ENCODE measurements at places on chromosomes 2 and 18. TPM values are rescaled to one million over a fixed set of nuclear protein-coding genes. Genes with fewer than 3 reads are reported as not detected.

DNA sequence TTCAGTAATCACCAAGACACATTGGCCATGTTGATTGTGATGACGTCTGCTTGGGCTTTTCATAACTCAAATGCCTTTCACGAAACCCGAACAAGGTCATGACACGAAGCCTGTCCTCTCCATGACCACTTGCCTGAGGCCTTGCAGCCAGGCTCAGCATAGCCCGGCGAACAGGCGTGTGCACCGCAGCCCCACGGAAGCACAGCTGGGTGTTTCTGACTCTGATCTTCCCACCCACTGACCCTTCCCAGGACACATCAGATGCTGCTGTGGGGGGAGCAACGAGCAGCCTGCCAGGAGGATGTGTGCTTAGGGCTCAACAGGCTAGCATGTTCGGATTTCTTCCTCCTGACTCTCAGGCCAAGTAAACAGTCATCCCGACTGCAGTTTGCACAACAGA lies 369.4 kb upstream of the SALL3 start:
- DNase-seq: no peak

DNA sequence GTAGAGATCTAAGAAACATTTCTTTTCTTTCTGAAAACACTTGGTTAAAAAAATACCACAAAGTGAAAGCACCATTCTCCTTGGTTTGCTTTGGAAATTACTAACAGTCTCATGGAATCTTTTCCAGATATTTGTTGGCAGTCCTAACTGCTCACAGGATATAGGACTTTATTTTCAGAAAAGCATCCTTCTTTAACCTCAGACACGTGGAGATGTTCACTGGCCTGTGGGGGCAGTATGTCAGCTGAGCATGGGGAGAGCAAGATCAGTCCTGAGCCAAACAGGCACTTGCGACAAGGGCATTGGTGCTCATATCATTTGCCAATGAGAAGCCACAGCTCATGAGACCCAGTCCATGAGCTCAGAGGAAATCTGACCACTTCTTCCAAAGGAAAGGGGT lies 371.9 kb downstream of the NBAS start:
- no peak for DNase-seq

- no peak for DNase-seq
Observed at GRCh38 chr2:23555944-23556343, 171.0 kb downstream of the KLHL29 start.

GRCh38 chr18:68694316-68694715 lies 20.6 kb downstream of the TMX3 start:
- peak; percentile 9 for DNase-seq

NT5C1B gene
- not detected for polyA plus RNA-seq

DNA sequence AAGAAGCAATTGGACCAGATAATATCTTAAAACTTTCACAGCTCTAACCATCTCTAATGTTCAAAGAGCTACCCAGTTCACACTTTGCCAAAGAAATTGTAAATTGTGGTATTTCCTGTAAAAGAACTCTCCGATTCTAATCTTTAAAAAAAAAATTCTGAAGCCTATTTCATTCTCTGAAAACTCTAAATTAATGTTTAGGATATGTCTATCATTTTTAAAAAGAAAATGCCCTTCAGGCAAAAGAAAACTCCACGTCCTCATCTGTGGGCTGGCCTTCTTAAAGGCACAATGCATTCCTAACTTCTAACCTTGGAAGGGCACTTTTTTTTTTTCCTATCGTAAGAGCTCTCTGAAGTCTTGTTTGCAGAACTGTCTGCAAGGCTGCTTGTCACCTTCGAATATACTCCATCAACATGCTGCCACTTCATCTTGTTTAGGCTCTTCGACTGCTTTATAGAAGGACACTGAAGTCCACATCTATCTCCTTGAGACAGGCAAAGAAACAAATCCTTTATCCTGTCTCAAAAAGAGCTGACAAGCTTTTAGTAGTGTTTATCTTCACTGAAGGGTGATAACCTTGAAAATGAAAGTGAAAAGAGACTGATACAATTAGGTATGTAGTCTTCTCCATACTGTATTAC lies 124.3 kb upstream of the SLC39A10 start:
- peak; percentile 14 for DNase-seq

DNA sequence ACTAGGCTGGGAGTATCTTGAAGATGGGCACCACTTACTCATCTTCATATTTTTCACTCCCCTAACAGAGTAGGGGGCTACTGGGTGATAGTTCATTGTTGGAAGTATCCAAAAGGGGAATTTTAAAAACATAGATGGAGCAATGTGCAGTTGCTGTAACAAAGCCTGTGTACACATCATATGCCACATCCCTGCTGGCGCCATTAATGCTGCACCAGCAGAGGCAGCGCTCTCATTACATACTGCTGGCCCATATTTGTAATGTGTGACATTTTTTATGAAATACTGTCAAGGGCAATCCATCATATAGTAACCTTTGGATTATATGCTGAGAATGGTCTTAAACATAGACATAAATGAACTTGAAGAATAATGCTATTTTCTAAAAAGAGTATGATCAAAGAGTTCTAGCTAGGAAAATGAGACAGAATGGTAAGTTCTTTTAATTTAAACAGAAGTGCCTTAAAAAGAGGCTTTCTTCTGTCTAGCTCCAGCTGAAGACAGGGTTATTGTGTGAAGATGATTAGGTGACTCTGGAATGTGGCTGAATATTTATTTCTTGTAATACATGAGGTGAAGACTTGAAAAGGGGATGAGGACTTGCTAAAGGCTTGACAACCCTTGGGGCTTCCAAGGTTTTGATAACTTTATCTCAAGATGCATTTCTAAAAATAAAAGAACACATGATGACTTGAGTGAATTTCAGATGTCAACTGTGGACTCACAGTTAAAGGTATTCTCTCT lies 2.4 kb upstream of the TMEM178A start:
- DNase-seq: no peak

OR6B2 gene
- not detected for polyA plus RNA-seq

CD226 gene
- 0.12 TPM for polyA plus RNA-seq

REG1B gene
- polyA plus RNA-seq: not detected

- no peak for DNase-seq
Observed at GRCh38 chr2:9364791-9365497, 58.4 kb downstream of the ITGB1BP1 start.

- no peak for DNase-seq
Observed at GRCh38 chr2:147236601-147237000, 608.2 kb upstream of the ACVR2A start.

STAT4 gene
- 2.0 TPM for polyA plus RNA-seq

DNA sequence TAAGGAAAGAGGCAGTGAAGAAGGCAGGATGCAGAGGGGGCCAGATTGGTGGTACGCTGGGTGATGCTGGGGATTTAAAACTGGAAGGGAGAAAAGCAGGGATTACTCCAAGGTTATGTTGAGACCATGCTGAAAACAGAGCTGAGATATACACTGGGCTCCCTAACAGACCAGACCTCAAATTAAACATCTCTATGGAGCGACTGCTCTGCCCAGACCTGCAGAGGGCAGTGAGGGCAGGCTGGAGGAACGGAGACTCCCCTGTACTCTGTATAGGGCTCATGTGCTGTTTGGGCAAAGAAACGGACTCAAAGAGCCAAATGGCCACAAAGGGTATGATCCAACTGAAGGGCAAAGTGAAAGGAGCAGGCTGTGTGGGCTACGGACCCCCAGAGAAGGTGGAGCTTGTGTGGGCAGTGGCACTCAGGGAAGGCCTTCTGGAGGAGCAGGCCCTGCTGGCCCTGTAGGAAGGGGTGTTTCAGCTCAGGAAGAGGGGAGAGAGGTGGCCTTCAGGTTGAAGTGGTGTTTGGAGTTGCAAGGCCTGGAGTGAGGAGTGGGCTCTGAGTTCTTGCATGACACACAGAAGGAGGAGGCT lies 4.8 kb upstream of the CELF4 start:
- no peak for DNase-seq

DNA sequence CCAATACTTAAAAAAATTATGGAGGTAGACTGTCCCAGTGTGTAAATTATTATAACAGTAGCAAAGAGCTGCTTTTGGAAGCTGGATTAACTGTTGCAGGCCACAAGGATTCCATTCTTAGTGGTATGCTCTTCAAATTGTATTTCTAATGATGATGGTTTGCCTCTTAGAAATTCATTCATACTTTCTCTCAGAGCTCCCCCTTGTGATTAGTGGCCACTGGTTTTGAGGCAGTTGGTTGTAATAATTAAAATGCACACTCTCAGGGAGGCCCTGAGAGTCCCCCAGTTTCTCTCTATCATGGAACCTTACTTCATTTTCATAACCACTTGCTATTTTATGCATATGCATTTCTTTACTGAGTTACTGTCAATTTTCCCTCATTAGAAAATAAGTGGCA lies 122.5 kb downstream of the PLA2R1 start:
- DNase-seq: no peak

DNA sequence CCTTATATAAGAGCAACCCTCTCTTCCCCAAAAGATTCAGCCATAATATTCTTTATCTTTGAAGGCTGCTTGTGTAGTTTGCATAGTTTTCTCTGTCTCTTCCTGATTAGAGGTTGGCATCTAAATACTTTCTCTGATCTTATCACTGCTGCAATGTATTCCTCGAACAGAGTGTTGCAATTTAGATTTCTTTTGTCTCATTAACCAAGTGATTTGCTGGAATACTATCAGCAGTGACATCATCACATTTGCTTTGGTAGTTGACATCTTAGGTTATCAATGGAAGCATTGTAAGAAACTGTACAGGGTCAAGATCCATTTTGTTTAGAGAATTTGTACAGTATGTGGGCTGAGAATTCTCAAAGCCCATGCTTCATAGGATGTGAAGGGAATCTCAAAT lies 72.0 kb upstream of the NEUROD1 start:
- no peak for DNase-seq

DNA sequence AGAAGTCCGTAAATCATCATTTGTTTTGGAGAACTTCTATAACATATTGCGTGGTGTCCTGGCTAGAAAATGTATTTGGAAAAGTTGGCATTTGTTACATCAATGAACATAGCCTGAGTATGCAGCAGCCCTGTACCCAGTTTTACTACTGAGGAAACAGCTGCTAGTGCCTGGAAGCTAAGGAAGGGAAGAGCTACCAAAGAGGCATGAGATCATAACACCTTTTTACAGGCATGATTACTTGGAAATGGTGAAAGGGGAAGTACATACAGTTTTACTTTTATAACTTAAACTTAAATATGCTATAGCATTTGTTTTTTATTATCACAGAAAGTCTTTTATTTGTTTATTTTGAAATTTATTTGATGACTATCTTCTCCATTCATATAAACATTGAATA lies 128.4 kb upstream of the MC4R start:
- no peak for DNase-seq

PMAIP1 gene
- polyA plus RNA-seq: 7.5 TPM

EFEMP1 gene
- 32.1 TPM for polyA plus RNA-seq

FAM237A gene
- polyA plus RNA-seq: not detected

DNA sequence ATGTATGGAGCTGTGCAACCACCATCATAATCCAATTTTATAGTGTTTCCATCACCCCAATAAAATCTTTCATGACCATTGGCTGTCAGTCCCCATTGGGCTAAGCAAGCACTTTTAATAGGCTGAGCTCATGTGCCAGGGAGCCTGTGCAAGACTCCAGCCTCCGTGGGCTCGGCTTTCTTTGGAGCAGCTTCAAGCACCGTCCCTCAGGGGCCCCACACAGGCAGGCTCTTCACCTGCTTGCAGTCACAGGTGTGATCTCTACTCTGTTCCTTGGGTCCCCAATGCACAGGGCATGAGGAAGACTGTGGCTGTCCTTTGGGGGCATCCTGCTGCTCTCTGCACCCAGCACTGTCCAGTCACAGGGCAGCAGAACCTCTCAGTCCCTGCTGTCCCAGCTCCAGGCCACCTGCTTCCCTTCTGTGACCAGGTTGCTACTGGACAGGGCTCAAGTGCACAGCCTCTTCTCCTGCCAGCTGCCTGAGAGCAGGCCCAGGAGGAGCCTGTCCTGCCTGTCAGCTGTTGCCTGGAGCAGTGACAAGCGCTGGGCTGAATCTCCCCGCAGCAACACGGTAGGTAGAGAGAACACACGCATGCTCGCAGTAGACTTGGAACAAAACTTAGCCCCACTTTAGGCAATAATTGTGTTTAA lies 40.7 kb upstream of the TMEM131 start:
- no peak for DNase-seq

DNA sequence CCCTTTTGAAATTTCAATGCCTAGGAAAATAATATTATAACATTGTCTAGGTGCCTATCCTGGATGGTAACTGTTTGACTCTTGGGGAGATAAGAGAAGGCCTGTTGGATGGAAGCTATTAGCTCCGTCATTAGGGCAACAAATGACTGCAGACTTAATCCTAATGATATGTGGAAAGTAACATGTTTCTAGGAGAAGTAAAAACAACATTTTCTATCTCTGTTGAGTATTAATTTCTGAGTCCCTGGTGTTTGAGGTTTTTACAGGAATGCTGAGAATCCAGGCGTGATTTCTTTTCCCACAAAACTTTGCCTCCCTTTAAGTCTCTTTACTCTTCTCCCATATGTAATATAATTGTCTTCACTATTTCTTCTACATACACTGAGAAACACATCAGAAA lies 159.1 kb downstream of the GALNT1 start:
- no peak for DNase-seq

GRCh38 chr18:7735196-7735595 lies 168.1 kb downstream of the PTPRM start:
- no peak for DNase-seq

DNA sequence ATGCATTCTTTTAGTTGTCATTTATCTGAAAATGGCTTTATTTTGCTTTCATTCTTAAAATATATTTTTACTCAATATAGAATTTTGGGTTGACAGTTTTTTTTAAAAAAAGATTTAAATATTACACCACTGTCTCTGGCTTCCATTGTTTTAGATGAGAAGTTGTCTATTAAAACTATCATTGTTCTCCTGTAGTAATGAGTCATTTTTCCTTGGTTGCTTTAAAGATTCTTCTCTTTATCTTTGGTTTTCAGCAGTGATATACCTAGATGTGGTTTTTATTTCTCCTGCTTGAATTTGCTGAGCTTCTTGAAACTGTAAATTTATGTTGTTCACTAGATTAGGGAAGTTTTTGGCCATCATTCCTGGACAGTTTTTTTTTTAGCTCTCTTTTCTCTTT lies 26.7 kb upstream of the DLX2 start:
- no peak for DNase-seq

- no peak for DNase-seq
Observed at GRCh38 chr2:605674-606608, 71.3 kb downstream of the TMEM18 start.

- peak; percentile 62 for DNase-seq
Observed at GRCh38 chr2:25228848-25229278, 60.5 kb upstream of the POMC start.

GRCh38 chr2:128525653-128526052 lies 207.0 kb upstream of the HS6ST1 start:
- no peak for DNase-seq

GRCh38 chr2:233063269-233063975 lies 3.3 kb downstream of the INPP5D start:
- no peak for DNase-seq

DNA sequence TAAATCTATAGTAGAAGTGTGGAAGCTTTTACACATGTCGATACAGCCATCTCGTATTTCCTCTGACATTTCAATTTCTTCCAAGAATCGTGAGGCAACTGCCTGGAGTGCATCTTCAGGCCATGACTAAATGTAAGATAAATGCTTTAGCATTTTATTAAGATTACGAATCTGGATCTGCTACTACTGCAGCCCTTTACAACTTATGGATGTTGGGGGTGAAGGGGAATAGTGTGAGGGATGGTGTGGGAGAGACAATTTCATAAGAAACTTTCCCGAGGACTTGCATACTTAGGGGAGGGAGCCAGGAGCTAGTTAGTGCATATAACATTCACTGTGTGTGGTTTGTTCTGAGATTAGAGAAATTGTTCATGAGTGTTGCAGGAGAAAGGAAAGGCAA lies 204.8 kb downstream of the SLC39A10 start:
- DNase-seq: no peak

GRCh38 chr2:39429746-39430145 lies 7.3 kb downstream of the MAP4K3 start:
- no peak for DNase-seq

ITGAV gene
- polyA plus RNA-seq: 10.7 TPM

- DNase-seq: no peak
Observed at GRCh38 chr2:171004363-171004762, 75.3 kb downstream of the GORASP2 start.

Measured in brain (organoid and tissue), 16 donors.